Endothelial cell (in vitro differentiated cells): ENCODE measurements at places on chromosomes 4 and X.

GRCh38 chrX:153474718-153475117 is 4.3 kb upstream of the HAUS7 start:
- no peak for DNase-seq

DNA sequence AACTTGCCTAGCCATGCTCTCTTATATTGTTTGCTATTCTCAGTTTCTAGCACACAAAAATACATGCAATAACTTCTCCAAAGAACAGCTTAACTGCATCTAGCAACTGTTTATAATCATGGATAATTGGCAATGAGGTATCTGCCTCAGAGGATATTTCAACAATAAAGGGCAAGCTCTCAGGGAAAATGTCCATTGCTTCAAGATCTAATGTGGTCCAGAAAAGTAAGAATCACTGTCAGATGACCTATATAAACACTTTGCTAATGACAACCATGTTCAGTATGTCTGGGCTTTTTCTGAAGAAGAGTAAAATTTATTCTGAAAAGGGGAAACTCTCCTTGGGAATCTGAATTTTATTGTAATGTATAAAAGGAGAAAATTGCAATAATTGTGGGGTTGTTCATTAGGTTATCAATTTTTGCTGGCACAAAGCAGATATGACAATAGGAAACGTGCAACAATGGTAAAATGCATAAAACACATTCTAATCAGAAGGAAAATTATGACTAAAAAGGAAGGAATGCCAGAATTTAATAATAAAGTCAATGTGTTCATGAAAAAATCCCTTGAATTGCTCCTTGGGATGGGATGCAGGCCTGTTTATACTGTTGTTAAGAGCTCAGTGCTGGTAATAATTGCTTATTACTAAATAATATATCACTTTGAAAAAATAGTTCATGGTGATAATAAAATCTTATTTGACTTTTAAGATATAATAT is 90.3 kb downstream of the ANTXR2 start:
- no peak for DNase-seq

- DNase-seq = no peak
Measured at GRCh38 chr4:122356317-122356808, 22.4 kb upstream of the ADAD1 start.

GRCh38 chrX:132119821-132120515 is 7.9 kb downstream of the FRMD7 start:
- no peak for DNase-seq

- DNase-seq = no peak
Measured at GRCh38 chr4:80017125-80017854, 55.7 kb downstream of the ANTXR2 start.

DNA sequence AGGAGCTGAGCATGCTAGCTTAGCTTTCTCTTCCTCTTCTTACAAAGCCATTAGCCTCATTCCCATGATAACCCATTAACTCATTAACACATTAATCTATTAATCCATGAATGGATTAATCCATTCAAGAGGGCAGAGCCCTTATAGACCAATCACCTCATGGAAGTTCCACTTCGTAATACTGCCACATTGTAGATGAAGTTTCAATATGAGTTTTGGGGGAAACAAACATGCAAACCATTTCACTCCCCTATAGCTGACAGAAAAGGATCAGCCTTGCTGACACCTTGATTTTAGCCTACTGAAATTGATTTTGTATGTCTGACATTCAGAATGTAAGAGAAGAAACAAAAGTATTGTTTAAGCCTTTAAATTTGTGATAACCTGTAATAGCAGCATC is 251.8 kb upstream of the GALNTL6 start:
- no peak for DNase-seq

DNA sequence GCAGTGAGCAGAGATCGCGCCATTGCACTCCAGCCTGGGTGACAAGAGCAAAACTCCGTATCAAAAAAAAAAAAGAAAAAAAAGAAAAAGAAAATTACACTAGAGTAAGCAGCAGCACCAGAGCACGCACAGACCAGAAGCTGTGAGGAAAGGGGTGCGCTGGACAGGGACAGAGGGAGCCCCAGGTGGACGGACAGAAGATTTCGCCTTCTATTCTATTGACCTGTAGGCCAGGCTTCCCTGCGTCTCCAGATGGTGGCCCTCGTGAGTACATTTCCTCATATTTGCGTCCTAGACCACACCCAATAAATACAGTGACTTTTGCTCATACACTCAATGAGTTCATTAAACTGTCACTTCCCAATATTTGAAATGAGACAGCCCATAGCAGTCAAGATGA is 19.1 kb downstream of the MTNR1A start:
- DNase-seq = no peak

DNA sequence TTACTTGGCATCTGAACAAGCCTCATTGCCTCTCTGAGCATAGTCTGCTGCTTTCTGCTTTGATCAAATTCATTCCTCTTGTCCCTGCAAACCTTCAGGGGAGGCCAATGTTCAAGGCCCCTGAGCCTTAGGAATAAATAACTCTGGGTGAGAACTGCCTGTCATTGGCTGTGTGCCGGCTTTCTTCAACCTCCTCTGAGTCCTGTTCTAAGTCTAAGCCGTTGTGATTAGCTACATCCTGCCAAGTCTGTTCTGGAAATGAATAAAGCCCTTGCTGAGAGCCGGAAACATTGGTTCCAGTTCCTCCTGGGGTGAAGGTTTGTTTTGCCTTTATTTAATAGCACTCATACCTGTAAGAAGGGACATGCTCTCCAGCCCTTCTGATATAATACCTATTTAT is 13.8 kb downstream of the RNF4 start:
- DNase-seq = no peak

DNA sequence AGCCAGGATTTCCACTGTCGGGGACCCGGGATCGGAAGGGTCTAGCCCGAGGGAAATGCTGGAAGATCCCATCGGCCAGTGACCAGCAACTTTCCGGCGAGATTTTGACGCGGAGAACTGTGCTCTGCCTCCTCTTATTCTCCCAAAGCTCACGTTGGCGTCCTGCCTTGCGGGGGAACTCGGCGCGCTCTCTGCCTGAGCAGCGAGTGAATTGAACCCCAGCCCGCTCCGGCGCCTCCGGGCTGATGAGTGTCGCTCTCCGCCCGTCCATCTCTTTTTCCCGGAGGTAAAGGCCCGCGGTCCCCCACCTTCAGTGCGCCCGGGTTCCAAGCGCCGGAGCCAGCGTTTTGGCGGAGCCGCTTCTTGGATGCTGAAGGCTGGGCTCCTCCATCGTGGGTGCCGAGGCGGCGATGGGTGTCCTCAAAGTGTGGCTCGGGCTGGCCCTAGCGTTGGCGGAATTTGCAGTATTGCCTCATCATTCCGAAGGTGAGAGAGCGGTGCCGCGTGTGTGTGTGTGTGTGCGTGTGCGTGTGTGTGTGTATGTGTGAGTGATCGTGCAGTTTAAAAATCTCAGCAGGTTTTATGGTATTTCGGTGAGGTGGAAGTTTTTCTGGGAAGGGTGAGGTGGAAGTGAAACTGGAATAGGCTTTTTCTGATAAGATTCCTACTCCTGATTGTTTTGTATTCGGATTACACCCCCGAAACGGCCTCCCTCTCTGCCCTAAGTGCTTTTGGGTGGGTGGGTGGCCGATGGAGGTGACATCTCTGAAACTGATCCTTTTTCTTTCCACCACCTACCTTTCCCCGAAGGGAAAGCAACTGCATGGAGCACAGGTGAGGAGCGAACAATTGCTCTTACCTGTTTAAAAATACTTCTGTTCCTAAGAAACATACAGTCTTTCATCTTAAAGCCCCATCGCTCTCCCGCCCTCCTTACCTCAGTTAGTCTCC is 752 bp downstream of the FRAS1 start:
- peak; percentile 49 for DNase-seq

- no peak for DNase-seq
Measured at GRCh38 chr4:155506745-155507144, 130.0 kb upstream of the MAP9 start.

DNA sequence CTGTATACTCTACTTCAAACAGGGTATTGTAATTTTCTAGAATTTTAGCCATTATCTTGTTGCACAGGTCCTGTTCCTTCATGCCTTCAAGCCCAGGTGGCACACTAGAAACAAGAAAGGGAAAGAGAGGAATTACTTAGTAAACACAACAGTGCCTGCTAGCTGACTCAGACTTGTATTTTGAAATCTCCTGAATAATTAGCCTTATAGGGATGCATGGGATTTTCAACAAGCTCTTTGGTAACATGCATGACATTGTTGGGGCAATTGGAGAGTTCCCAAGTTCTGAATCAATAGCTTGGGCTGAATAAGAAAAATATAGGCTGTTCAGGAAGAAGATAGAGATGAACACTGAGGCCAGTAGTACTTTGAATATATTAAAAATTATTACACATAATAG is 118.8 kb downstream of the FAM13A start:
- DNase-seq = no peak

DNA sequence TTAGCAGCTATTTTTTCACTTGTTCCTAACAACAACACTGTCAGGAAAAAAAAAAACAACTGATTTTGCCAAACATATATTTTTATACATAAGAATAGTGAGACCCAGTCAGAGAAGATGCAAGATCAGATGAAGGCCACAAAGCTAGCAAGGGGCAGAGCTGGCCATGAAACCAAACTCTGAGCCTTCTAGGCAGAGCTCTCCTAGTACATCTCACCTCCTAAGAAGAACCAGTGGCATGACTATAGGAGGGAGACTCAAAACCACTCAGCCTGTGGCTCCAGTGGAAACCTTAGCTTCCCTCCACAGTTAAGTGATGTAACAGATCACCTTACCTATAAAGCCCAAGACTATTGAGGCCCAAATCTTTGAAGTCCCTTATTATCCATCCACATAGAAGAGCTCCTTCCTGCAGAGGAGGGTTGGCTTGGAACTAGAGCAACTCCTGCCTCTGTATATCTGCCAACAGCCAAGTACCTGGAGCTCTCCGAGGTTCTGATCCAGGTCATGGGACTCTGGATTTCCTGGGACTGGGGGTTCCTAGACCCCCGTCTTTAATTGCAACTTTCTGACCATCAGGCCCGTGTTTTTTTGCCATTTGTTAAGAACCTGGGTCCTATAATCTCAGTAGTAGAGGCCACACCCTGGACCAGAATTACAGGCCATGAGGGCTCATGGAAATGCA is 136.5 kb downstream of the SH3KBP1 start:
- no peak for DNase-seq

DNA sequence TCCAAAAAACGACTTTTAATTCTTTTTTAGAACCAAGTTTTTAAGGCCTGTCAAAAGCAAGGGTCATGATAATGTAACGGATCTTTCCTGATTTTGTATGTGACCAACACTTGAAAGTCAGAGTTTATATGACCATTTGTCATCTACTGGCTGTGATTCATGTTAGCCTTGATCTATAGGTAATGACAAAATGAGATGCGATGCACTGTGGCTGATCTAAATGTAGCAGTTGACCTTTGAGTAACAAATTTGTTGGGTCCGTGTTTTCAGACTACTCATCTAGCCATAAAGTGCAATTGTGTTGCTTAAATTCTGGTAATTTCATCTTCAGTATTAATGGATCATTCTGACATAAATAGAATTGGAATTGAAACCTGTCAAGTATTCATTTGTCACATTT is 202.5 kb downstream of the PCDH7 start:
- DNase-seq = no peak

- no peak for DNase-seq
Measured at GRCh38 chr4:45795135-45795534, 328.7 kb downstream of the GABRG1 start.

GRCh38 chrX:112785344-112785743 is 55.3 kb downstream of the AMOT start:
- no peak for DNase-seq

GRCh38 chrX:102338162-102338561 is 91.2 kb downstream of the NXF2 start:
- no peak for DNase-seq

DNA sequence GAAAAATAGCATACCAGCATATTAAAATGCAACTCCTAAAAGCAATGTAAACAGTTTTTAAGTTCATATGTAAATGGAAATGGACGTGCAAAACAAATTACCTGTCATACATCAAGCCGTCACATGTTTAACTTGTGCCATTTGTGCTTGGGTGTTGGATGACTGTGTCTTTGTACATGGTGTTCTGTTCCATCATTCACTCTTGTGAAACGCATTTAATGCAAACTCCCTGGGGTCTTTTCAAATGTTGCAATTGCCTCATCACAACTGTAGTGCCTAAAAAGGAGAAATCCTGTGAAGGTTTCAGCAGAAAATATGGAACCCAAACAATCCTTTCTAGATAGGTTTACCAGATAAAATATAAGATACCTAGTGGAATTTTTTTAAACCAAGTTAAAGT is 52.4 kb downstream of the PHOX2B start:
- no peak for DNase-seq
